Kidney epithelial cell (primary cell): ENCODE measurements at places on chromosomes 7 and 10.

DNA sequence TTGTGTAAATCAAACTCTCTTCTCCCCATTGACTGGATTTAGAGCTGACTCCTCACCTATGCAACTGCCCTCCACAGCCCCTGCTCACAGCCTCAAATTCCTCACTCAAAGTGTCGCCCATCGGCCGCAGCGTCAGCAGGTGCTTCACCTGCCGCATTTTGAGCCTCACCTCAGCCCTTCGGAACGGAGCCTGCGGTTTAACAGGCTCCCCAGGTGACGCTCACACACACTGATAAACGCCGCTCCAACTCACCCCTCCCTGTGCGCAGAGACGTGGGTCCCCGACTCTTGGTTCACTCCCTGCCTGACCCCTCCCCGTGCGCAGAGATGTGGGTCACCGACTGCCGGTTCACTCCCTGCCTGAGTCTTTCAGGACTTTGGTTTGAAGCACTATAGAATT lies 57.1 kb downstream of the CARD11 start:
- DNase-seq: no peak

- peak; percentile 63 for DNase-seq
Observed at GRCh38 chr10:126421756-126422256, 33.5 kb upstream of the ADAM12 start.

GRCh38 chr10:100013621-100014020 lies 3.9 kb upstream of the DNMBP start:
- DNase-seq: no peak

DNA sequence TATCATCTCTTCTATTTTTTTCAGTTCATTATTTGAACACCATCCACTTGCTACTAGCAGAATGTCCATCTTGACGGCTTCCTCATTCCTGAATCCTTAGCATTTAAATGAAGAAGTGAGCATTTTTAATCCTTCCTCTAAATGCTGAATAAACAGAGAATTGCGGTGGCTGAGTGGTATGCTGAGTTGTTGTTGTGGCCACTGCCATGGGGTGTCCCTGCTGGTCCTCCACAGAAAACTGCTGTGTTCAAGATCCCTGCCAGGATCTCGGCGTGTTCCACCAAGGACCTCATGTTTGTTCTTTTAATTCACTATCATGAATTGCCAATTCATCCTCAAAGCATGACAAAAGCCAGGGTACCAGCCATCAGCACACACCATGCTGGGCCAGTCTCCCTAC lies 48.9 kb upstream of the HABP2 start:
- no peak for DNase-seq

DNA sequence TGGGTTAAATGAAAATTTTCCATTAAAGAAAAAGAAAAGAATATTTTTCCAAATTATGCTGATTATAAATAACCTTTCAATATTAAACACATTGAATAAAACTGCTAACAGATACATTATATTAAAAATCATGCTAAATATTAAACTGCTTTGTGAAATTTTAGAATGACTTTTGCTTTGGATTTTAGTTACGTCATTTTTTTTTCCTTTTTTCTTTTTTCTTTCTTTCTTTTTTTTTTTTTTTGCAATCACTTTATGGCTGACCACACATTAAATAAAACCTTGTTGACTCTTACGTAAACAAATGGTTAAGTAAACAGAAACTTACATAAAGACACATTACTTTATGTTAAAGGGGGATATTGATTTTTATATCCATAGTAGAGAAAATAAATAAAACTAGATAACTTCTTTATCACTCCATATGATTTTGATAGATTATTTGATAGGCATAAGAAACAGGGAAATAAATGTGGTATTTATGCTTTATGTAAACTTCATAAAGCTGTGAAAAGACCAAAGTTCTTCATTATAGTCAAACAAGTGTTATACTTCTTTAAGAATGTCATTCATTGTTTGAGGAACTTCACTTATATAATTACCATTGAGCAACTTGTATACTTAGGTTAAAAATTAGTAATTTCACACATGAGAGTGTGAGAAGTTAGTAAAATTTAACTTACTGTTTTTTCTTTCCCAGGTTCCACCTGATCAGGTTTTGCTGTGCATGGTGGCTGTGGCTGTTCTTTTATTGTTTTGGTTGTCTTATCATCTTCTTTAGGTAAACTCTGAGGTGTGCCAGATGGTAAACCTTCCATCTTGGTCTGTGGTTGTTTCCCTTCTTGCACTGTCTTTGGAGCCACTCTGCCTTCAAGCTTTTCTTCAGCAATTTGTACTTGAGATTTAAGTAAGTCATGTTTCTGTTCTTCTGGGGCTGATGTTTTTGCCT lies 197.3 kb downstream of the PCLO start:
- no peak for DNase-seq

GRCh38 chr7:68718097-68718551 lies 880.2 kb upstream of the AUTS2 start:
- no peak for DNase-seq

DNA sequence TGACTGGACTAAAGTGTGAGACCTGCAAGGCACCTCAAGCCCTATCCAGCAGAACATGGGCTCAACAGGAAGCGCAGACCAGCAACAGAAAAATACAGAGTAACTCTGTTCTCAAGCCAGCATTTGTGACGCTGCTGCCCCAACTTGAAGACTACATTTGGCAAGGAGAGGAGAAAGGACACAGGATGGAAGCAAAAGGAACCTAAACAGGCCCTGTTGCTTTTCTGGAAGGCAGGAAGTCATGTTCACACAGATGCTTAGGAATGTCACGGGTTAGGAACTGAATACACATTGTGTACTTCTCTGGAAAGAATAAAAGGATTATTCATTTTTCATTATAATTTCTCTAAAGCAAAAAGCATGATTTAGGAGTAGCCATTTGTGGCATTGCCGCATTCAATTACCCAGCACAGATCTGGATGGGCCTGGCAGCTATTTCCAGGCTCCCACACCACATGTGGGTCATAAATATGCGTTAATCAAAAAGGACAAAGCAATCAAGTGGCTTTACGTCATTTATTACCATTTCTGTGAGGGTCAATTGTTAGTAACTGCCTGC lies 19.8 kb upstream of the TOMM7 start:
- no peak for DNase-seq

DNA sequence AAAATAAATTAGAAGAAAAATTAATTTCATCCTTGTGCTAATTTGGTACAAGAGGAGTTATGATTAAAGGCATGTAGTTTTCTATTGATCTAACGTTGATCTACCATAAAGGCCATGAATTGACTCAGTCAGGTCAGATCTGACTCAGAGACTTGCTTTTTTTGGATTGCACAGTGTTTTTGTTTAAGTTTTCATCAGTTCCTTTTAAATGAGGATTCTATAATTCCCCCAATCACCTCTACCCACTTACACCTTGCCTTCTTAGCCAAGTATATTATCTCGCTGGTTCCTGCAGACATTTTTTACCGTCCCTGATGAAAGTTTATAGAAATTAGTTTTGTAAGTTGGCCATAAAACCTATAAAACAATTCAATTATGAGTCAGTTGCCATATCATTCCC lies 132.4 kb upstream of the PALS2 start:
- no peak for DNase-seq

DNA sequence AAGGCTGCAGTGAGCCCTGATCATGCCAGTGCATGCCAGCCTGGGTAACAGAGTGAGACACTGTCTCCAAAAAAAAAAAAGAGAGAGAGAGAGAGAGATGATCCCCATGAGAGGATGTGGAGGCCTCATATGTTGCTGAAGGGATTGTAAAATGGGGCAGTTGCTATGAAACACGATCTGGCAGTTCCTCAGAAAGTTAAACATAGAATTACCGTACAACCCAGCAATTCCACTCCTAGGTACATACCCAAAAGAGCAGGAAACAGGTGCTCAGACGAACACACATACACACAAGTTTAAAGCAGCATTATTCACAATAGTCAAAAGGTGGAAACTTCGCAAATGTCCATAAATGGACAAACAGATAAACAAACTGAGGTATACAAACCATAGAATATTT lies 27.4 kb upstream of the CYTH3 start:
- DNase-seq: no peak

DNA sequence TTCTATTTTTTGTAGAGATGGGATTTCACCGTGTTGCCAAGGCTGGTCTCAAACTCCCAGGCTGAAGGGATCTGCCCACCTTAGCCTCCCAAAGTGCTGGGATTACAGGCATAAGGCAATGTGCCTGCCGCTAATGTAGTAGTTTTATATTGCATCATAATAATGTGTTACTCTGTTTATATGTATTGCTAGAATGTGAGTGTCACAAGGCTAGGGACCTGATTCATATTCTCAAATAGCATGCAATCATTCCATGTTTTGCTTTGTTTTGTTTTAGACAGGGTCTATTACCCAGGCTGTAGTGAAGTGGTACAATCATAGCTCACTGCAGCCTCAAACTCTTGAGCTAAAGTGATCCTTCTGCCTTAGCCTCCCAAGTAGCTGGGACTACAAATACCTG lies 13.5 kb downstream of the CCL26 start:
- DNase-seq: no peak

DNA sequence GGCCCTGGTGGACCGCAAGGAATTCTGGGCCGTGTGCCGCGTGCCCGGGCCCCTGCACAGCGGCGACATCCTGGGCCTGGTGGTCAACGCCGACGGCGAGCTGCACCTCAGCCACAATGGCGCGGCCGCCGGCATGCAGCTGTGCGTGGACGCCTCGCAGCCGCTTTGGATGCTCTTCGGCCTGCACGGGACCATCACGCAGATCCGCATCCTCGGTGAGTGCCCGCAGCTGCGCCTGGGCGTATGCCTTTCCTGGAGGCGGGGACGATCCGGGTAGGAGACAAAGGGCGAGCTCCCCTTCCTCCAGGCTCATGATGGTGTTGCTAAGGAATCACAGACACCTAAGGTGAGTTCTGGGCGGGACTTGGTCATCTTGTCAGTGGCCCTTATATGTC lies 91.5 kb downstream of the NEURL1 start:
- DNase-seq: no peak

- DNase-seq: no peak
Observed at GRCh38 chr10:77188521-77188920, 449.1 kb downstream of the KCNMA1 start.

- no peak for DNase-seq
Observed at GRCh38 chr10:18523025-18523424, 128.4 kb downstream of the NSUN6 start.

- no peak for DNase-seq
Observed at GRCh38 chr7:95925971-95926370, 153.6 kb downstream of the DYNC1I1 start.

DNA sequence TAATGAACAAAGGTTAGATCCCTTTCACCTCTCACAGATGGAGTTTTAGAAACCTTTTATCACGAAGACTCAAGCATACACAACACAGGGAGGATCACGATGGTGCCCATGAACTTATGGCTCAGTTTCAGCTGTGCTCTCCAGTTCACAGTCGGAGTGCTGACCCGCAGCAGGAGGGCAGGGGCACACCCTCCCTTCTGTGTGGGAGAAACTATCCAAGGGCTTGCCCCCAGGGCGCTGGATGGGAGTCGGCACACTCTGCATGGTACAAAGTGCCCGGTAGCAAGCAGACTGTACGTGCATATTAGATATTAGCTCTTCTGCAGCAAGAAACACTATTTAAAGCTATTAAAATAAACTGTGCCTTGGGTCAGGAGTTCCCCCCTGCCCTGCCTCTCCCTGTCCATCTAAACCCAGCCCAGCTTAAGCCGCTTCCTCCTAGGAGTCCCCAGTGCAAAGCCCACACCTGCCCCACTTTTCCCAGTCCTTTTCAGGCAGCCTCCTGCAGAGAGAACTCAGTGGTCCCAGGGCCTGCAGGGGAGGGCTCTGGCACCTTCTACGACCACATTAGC lies 76.5 kb downstream of the CHST15 start:
- no peak for DNase-seq

- DNase-seq: no peak
Observed at GRCh38 chr10:79310911-79311573, 36.2 kb upstream of the PPIF start.

GRCh38 chr7:2325162-2325561 lies 10.9 kb upstream of the SNX8 start:
- DNase-seq: no peak

DNA sequence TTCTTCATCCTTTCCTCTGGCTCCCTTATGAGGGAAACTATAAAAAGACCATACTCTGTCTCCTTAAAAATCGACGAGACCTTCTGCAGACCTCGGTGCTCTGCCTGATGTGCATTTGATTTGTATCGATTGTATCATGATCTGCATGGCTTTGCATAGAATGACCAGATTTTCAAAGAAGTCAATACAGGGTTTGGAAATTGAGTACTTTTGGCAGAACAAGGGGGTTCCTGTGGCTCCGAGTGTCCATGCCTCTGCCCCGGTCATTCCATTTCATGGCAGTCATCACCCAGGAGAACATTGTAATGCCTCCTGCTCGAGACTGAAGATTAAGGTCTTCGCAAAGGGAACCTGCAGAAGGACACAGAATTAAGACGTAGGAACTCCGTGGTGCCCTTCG lies 685 bp downstream of the CASP2 start:
- no peak for DNase-seq

DNA sequence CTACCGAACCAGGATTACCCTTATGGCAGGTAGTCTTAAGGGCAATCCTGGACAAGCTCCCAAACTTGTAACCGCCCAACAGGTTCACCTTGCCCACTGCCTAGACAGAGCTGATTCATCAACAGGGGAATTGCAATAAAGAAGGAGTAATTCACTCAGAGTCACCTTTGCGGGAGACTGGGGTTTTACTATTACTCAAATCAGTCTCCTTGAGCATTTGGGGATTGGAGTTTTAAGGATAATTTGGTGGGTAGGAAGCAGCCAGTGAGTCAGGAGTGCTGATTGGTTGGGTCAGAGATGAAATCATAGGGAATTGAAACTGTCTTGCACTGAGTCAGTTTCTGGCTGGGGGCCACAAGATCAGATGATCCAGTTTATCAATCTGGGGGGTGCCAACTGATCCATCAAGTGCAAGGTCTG lies 25.3 kb downstream of the HK1 start:
- DNase-seq: no peak

DNA sequence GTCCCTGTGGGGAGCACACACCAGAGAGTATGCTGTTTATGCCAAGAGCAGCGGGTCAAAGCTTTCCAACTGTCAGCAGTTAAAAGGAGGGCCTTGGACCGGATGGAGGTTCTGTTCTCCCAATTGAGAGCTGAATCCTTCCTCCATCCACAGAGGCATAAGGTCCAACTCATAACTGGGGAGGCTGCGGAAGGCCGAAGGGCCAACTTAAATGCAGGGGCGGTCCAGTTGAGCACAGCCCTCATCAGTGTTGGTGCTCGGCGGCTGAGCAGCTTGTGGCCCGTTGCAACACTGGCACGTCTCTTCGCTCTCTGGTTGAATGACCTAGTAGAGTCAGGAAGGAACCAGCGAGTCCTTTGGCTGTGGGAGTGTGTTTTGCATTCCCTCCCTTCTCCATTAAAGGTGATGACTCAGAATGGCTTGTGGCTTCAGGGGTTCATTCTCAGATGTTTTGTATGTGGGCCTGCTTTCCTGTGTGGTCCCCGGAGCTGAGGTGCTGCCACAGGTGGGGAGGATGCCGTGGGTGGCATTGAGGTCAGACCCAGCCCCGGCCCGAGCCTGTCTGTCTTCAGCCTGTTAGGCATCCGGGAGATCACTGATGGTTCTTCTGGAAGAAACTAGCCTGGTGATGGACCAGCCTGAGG lies 44.8 kb upstream of the DMBT1 start:
- peak; percentile 69 for DNase-seq
